ENCODE measurements at places on chromosomes 4 and X.

DNA sequence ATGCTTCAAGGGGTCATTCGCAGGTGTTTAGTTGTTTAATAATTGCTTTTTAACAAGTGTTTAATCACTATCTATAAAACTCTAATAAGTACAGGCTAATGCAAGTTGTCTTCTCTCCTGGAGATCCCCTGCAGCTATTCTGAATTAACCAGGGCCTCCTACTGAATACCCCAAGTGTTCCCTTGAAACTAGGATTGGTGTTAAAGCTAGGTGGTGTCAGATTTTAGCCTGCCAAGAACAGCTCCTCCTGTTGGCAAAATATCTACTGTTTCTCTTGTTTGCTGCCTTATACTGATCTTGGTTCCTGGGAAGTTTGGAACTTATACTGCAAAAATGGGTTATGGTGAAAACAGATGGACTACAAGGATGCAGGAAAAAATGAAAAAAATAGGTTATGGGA is 26.1 kb upstream of the TMEM154 start:
- no peak for DNase-seq

DNA sequence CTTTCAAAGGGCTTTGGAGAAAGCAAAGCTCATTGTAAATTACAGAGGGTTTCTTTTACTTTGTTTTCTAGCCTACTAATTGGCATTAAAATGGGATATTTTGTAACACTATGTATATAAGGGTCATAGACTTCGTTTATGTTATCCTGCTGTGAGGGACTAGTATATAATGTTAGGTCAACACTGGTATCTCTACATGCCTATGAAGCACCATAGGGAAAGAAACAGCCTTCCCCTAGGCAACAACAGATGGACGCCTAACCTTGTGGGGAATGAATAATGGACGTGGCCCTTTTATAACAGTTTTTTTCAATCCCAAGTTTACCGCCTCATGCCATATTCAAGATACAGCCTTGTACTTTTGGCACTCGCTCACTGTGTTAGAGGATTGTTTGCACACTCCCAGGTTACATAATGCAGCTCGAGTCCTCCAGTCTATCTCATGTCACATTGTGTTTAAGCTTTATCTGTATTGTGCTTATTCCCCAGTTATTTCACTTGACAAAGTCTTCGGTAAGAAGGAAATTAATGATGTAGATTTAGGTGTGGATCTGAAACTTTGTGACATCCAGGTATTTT is 711.0 kb downstream of the RPA4 start:
- no peak for DNase-seq

GRCh38 chr4:39718366-39719323 is 20.7 kb downstream of the UBE2K start:
- no peak for DNase-seq

GRCh38 chr4:151798678-151799416 is 38.0 kb upstream of the GATB start:
- DNase-seq, result no peak

DNA sequence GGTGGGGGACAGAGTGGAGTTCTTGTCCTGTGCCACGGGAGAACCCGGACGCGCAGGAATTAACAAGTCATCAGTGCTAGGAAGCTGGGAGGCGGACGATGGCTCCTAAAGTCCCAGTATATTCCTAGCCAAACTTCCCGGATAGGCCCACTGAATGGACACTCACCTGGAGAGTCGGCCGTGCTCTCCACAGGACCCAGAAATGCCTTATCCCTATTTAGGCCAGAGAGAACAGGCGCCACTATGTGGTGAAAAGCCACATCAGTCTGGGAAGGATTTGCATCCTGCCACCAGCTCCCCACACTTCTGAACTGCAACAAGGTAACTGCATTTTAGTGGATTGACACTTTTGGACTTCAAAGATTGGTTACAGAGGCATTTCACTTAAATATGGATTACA is 1.1 kb downstream of the CFAP299 start:
- DNase-seq, result no peak

- DNase-seq, result no peak
These were observed 7.5 kb upstream of the BMP2K start for GRCh38 chr4:78768452-78769180.

DNA sequence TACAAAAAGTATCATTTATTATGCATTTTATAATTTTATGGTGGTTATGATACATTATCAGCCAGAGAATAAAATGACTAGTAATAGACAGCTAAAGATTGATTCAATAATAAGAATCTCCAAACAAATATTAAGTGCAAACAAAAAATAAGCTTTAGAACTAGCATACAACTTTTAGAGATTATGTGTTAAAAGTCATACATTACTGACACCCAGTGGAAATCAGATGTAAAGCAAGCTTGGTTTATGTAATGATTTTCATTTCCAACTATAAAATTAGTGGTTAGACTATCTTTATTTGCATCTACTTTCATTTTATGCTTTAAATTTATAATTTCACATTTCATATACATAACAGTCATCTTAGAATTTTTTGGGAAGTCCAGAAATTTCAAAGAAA is 57.7 kb downstream of the IL13RA2 start:
- no peak for DNase-seq

All from activated T-helper 9 cell treated with anti-CD3 and anti-CD28 coated beads, Interleukin-2, amount 50 U/mL, for 16 hours (primary cell).